ENCODE measurements at places on chromosomes 6 and 20.
A peak's percentile ranks its signal among the peaks of the same experiment; 100 is the strongest.

DNA sequence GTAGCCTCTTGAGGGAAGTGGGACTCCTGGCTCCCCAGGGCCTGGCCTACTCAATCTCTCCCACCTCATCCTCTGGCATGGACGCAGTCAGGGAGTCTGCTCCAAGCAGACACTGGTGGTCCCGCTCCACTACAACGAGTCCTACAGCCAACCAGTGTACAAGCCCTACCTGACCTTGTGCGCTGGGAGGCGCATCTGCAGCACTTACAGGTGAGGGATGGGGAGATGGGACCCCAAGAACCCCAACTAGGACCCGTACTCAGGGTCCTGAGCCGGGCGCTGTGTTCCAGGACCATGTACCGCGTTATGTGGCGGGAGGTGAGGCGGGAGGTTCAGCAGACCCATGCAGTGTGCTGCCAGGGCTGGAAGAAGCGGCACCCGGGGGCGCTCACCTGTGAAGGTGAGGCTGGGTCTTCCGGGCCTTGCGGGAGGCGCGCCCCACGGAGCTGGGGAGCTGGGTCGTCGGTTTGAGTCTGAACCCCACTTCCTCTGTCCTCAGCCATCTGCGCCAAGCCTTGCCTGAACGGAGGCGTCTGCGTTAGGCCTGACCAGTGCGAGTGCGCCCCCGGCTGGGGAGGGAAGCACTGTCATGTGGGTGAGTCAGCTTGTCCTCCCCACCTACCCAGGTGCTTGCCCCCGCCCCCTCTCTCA is 2.1 kb downstream of the EGFL8 start:
- no peak for DNase-seq

- DNase-seq, result no peak
Observed at GRCh38 chr6:41657131-41658094, 19.1 kb downstream of the MDFI start.

- peak; percentile 68 for DNase-seq
Observed at GRCh38 chr20:11144114-11144950, 470.5 kb upstream of the JAG1 start.

- DNase-seq, result no peak
Observed at GRCh38 chr20:62539198-62540045, 63.6 kb upstream of the GATA5 start.

DNA sequence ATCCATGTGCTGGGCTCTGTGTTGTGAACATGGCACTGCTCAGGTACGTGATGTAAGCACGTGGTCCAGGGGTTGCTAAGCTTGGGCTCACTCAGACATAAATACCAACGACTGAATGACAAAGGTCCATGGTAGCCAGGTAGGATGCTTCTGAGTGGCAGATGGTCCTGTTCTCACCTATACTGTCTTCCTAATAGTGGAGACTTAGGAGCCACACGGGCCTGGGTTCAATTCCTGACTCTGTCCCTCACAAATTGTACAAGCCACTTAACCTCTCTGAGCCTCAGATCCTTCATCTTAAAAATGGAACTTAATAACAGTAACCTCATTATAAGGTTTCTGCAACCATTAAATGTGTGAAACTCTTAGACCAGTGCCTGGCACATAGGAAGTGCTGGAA is 6.8 kb downstream of the GCM2 start:
- no peak for DNase-seq

GRCh38 chr6:24019830-24020229 is 106.2 kb upstream of the NRSN1 start:
- no peak for DNase-seq

DNA sequence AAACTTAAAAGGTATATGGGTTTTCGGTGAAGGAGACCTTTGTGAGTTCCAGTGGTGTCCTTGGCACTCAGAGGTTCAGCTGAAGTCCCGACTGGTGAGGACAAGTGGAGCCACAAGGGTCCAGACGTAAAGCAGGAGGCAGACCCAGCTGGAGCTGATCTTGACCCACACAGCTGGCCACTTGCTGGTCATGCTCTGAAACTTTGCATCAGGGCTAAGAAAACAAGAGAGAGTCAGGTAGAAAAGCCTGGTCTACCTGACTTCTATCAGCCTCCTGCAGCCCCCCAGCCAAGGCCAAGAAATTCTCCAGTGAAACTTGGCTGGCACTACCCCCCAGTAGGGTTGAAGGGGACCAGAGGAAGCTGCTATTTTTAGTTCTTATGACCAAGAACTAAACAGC is 21.6 kb downstream of the SERINC3 start:
- DNase-seq, result no peak

- DNase-seq, result no peak
Observed at GRCh38 chr6:10310330-10310653, 104.6 kb downstream of the TFAP2A start.

GRCh38 chr6:169964486-169965180 is 213.2 kb downstream of the ERMARD start:
- DNase-seq, result no peak

Data from RWPE1 (cell line).